ENCODE measurements at places on chromosomes 2 and 18.

- DNase-seq = no peak
Measured at GRCh38 chr2:2517399-2517798, 186.3 kb upstream of the MYT1L start.

- no peak for DNase-seq
Measured at GRCh38 chr2:120606931-120607330, 128.7 kb upstream of the GLI2 start.

GRCh38 chr2:47007223-47007825, 91.7 kb upstream of the MCFD2 start:
- no peak for DNase-seq

DNA sequence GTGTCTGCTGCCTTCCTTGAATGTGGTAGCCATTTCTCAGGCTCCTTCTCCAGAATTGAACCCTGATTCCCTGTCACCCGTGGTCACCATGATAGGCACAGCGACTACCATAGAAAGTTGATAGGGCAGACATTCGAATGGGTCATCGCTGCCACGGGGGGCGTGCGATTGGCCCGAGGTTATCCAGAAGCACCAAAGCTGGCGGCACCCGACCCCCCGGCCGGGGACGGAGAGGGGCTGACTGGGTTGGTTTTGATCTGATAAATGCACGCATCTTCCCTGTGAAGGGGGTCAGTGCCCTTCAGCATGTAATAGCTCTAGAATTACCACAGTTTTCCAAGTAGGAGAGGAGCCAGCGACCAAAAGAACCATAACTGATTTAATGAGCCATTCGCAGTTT, 94.0 kb upstream of the ANKRD30BL start:
- DNase-seq = no peak

GRCh38 chr2:160493227-160494028, at the start of gene RBMS1:
Gene RBMS1 (minus strand): TSS chr2:160493807. CDS start chr2:160493363, 444 bp downstream.
- peak; percentile 46 for DNase-seq

DNA sequence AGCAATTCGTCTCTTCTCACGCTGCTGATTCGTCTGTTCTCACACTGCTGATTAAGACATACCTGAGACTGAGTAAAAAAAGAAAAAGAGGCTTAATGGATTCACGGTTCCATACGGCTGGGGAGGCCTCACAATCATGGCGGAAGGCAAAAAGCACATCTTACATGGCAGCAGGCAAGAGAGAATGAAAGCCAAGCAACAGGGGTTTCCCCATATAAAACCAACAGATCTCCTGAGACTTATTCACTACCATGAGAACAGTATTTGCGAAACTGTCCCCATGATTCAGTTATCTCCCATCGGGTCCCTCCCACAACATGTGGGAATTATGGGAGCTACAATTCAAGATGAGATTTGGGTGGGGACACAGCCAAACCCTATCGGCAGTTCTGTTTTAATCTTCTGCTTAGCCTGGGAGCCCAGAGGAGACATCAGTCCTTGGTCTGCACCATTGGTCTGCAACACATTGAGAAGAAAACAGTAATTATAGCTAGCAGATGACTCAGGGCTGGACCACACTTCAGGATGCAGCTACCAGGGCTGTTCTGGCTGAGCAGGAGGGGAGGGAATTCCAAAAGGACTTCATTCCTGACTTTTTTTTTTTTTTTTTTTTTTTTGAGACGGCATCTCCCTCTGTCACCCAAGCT, 69.4 kb downstream of the CABLES1 start:
- DNase-seq = no peak

DNA sequence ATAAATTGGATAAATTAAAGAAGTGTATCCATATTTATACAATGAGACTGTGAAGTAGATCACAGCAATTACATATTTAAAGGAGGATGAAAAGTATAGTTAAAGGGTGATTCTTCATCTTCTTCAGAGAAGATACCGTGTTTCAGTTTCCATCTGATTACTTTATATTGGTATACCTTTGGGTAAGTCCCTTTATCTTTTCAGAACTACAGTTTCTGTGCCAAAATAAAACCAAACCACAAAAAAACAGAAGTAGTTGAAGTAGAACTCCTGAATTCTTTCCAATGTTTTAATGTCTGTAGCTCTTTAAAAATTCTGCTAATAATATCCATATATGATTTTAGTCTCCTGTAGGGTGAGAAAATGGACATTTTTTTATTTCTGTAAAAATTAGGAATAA, 231.2 kb upstream of the LINC00305 start:
- no peak for DNase-seq

GRCh38 chr2:187422282-187422681, 25.8 kb downstream of the CALCRL start:
- no peak for DNase-seq

DNA sequence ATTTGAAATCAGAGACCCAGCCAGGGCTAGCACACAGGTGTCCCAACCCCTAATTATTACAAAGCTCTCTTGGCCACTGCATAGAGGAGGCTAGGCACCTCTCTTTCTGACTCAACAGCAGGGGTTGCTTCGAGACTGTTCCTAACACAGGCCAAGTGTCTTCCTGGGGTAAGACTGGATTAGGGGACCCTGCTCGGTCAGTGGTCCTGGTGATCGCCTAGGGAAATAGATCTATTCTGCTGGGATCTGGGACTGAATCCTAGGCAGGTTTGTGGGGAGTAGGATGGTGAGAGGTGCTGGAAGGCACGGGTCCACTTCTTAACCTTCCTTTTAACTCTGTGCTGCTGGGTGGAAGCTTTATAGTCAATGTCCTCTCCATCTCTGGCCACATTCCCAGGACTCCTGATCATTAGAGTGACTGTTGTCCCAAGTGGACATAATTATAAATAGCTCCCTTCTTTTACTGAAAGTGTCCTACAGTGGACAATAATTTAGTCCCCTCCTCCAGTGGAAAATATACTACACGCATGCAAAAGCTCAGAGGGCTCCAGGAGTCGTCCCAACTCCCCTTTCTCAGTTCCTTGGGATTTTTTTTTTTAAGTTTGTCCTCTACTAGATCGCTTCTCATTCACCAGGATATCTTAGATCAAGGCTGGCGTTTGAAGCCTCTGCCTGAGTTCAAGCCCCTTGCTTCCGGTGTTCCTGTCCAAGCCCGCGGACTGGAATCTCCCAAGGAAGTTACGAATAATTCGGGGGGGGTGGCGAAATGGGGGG, 1.3 kb upstream of the TRIB2 start:
- DNase-seq = no peak

DNA sequence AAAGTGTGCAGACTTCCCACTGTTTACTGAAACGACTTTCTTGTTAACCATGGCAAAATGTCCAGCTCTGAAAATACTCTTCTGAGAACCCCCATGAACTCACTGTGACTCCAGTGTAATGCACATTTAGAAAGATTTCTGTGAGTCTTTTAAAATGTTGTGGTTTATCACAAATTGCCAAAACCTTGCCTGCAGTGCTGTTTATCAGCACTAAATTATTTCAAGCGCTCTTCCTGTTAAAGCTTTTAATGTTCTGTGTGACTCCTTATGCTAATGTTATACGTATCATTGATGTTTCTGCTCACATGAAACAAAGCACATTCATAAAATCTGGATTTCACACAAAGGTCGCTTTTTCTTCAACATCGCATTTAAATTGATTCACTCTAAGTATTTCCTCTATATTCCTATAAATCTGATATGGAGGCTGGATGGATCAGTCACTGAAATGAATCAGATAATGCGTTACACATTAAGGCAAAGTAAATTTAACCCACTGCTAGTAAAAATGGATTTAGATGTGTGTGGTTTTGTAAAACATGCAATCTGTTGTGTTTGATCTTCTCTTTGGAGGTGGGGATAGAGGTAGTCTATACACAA, 521.2 kb downstream of the NYAP2 start:
- DNase-seq = no peak

- DNase-seq = no peak
Measured at GRCh38 chr18:33232318-33232626, 208.2 kb downstream of the CCDC178 start.

GRCh38 chr2:102736410-102737409, 25.1 kb upstream of the TMEM182 start:
- DNase-seq = peak; percentile 86

DNA sequence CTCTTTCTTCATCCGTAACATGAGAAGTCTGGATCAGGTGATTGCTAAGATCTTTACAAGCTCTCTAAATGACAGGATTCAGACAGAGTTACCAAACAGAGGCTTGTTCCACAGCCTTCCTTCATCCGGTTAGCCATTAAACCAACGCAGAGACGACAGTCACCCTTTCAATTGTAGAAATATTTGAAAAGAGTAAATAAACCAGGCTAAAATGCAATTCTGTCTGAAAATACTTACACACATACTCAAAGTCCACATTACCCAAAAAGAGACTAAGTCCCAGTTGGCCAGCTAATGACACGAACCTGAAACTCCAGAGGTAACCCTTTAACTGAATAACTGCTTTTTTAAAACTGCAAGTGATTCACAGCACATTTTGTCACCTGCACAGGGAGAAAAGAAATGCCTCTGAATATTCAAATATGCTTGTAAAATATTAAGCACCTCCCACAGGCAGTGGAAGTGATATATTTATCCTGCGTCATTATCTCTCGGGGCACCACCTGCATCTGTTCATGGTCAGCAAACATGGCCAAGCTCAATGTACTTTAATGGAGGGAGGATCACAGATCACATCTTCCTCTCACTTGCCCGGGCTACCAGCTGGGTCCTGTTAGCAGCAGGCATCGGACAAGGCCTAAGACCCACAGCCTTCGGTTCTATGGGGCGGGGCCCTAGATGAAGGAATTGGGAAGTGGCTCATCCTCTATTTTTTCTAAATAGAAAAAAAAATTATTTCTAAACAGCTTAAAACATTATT, 38.8 kb upstream of the DNER start:
- DNase-seq = no peak

GRCh38 chr18:76350134-76351025, 144.7 kb downstream of the ZNF516 start:
- no peak for DNase-seq

- no peak for DNase-seq
Measured at GRCh38 chr18:21686282-21687105, 18.1 kb downstream of the ABHD3 start.

DNA sequence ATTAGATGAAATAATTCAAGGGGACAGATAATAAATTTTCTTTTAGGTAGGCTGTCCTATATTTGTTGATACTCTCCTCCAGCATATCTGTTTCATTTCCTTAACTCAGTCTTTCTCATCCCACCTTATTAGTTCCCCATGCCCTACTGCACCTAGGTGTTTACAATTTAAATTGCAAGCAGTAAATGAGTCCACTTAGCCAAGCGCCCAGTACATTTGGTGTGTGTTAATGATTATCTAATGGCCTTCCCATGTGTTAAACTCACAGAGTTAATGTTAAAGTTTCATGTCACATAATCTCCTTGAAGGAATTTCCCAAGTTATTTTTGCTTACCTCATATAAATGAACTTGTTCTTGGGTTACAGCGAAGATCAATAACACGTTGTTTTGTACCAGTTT, 31.2 kb downstream of the ITGB6 start:
- DNase-seq = no peak

DNA sequence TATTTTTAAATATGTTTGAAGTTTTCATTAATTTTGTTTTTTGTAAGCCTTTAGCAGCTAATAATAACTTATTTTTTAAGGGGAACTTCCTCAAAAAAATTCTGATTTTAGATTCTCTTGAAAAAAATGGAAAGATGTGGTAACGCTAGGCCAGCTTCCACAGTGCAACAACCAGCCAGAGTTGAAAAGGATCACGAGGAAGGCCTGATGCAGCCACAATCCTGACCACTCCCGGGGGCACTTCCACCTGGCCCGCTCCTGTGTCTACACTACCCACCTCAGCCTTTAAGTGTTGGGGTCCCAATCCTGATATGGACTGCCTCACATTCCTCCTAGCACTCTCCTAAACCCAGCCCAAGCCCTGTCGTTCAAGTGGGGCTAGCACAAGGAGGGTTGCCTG, 101.1 kb downstream of the TMEM17 start:
- DNase-seq = no peak

DNA sequence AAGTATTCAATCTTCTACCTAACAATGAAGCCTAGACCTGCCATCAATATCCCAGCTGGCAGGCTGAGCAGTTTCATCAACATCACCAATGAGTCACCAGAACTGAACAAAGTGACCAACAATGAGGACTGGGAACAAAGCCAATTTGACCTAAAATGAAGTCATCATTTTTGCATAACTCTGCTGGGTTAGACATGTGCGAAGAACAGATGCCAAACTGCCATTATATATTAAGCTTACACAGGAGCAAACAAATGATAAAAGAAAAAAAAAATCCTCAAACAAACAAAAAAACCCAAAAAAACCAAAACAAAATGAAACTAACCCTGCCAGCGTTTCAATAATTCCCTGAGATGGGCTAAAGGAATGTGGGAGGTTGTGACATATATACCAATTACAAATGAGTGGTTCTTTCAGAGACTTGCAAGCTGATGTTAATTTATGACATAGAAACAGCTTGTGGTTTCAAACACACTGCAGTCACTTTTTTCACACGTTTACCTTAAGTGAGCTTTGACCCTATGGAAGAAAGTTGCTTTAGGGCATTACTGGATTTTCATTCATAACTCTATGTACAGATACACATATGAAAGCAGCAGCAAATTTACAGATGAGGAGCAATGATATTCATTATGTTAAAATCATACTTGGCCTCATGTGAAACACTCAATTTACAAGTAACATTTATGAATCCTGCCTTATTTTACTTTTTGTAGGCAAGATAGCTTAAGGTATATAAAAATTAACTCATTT, 56.9 kb upstream of the CCDC141 start:
- no peak for DNase-seq

DNA sequence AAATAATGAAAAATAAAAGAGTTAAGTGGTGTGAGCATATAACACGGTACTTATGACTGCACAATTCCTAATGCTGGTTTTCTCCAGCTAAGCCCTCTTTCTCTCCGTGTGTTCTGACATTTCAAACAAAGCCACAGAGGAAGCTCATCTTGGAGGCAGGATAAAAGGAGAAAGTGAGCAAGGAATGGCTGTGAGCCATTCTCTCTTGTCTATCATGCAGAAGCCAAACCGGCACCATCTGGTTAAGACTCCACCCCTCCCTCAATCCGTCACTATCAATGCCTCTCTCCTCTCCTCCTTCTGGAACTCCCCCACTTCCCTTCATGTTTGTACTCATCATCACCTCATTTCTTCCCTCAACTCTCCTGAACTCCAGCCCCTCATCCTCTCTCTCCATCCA, 210.4 kb downstream of the TMEM163 start:
- no peak for DNase-seq

- DNase-seq = no peak
Measured at GRCh38 chr18:183769-184168, 25.4 kb downstream of the USP14 start.

DNA sequence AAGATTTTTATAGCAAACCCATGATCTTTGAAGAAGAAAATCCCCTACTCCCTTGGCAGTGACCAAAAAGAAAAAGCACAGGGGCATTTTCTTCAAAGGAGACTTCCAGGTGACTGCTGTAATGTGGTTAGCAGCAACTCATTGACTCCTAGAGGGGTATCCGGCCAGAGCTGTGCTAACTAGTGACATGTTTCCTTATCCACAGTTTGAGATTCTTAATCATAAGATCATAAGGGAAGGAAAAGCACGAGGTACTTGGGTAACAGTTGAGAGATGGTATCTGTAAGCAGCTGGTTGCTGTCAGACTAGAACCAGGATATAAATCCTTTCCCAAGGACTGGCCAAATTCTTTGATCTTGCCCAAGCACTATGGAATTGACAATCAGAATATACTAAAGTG, 124.7 kb downstream of the MREG start:
- no peak for DNase-seq

GRCh38 chr2:240166191-240166590, 25.7 kb upstream of the OTOS start:
- no peak for DNase-seq

- DNase-seq = no peak
Measured at GRCh38 chr18:40437517-40437916, 1517.5 kb upstream of the PIK3C3 start.

- DNase-seq = no peak
Measured at GRCh38 chr18:60554967-60555366, 182.4 kb upstream of the MC4R start.

Measured in activated T-cell treated with anti-CD3 and anti-CD28 coated beads for 48 hours (primary cell).